Endodermal cell (in vitro differentiated cells): ENCODE measurements at places on chromosomes 4 and X. TPM values are rescaled to one million over a fixed set of nuclear protein-coding genes. Genes with fewer than 3 reads are reported as not detected.
A peak's percentile ranks its signal among the peaks of the same experiment; 100 is the strongest.

- no peak overlapping the region for H3K27ac ChIP-seq
- no peak overlapping the region for H3K4me3 ChIP-seq
- no peaks in the 10 kb centered on the region for H3K27me3 ChIP-seq
- DNase-seq = no peak
These were observed 731.1 kb upstream of the DIAPH2 start for GRCh38 chrX:95953564-95953963.

- peak; percentile 12 for DNase-seq
- no peaks in the 10 kb centered on the region for H3K36me3 ChIP-seq
- H3K27me3 ChIP-seq = peaks cover 26% of the 10 kb centered on the region
These were observed 33.4 kb downstream of the SLC2A9 start for GRCh38 chr4:9987749-9988362.

DNA sequence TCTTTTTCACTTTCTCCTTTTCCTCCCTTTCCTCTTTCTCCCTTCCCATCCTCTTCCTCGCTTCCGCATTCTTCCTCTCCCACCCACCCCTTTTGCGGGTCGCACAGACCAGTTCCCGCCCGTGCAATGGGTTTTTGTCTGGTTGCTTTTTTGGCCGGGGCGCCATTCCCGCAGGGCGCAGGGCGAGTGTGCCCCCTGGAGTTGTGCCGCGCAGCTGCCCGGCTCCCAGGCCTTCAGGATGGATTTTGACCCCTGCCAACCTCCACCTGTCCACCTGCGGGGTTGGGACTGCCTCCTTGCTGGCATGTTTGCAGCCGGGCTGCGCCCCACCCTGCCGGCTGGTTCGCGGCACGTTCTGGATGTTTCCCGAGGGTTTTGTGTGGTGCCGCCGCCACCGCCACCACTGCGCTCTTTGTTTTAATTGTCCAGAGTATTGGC lies 578 bp upstream of the SEL1L3 start:
- no peaks in the 10 kb centered on the region for H3K4me1 ChIP-seq
- peaks cover 50% of the 10 kb centered on the region for H3K27me3 ChIP-seq
- H3K4me3 ChIP-seq = peak overlapping the region; percentile 77
- no peak overlapping the region for H3K27ac ChIP-seq
- H3K36me3 ChIP-seq = no peaks in the 10 kb centered on the region

GRCh38 chr4:140995058-140995457 lies 138.2 kb downstream of the RNF150 start:
- H3K4me3 ChIP-seq = no peak overlapping the region
- no peaks in the 10 kb centered on the region for H3K36me3 ChIP-seq
- H3K27me3 ChIP-seq = no peaks in the 10 kb centered on the region

DNA sequence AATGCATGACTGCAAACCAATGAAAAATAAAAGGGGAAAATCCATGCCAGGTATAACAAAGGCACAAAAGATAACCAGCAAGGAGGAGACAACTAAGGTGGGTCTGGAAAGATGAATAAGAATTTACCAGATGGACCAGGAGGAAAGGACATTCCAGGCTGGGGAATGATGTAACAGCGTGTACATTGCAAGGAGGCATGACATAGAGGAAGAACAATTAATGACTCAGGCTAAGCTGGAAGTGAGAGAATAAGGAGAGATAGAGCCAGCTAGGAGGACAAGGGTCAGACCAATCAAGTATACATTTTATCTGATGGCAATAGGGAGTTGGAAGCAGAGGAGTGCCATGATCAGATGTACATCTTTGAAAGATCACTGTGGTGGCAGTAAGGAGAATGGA lies 57.0 kb downstream of the MTMR8 start:
- H3K4me3 ChIP-seq = no peak overlapping the region
- H3K27me3 ChIP-seq = no peaks in the 10 kb centered on the region
- H3K36me3 ChIP-seq = no peaks in the 10 kb centered on the region
- DNase-seq = no peak

DNA sequence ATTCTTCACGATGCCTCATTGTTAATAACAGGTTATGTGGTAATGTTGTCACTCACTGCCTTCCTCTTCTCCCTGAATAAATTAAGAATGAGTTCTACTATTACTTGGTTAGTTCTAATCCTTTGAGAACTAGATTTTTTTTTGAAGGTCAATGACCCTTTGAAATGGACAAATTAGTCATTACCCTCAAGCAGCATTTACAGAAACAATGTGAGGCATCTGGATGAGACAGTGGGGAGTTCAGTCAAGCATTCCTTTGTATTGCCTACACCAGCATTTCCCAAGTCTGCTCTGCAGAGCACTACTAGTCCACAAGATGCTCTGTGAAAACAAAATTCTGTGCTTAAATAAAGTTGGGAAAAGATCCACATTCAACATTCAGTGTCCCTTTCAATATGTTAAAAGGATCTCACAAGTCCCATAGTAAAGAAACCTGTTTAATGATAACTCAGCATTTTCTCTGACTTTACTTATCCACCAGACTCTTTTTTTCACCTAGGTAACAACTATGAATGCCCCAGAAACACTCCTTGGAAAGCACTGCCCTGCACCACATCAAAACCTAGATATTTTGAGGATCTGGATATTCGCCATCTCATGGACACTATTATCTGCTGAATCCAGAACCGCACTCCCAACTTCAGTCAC lies 60.6 kb downstream of the CHRDL1 start:
- H3K4me1 ChIP-seq = no peaks in the 10 kb centered on the region
- H3K4me3 ChIP-seq = no peak overlapping the region
- no peak for DNase-seq
- H3K27me3 ChIP-seq = no peaks in the 10 kb centered on the region

- DNase-seq = no peak
- no peaks in the 10 kb centered on the region for H3K27me3 ChIP-seq
- no peak overlapping the region for H3K4me3 ChIP-seq
- no peaks in the 10 kb centered on the region for H3K36me3 ChIP-seq
These were observed 237.0 kb downstream of the IDS start for GRCh38 chrX:149267878-149268813.

- no peaks in the 10 kb centered on the region for H3K27me3 ChIP-seq
- no peak overlapping the region for H3K27ac ChIP-seq
- no peak overlapping the region for H3K4me3 ChIP-seq
- peaks cover 4% of the 10 kb centered on the region for H3K4me1 ChIP-seq
- DNase-seq = no peak
These were observed 10.7 kb downstream of the AP1S2 start for GRCh38 chrX:15843960-15844359.

- DNase-seq = no peak
- H3K4me3 ChIP-seq = no peak overlapping the region
- no peaks in the 10 kb centered on the region for H3K36me3 ChIP-seq
- no peak overlapping the region for H3K27ac ChIP-seq
- H3K4me1 ChIP-seq = no peaks in the 10 kb centered on the region
These were observed 22.0 kb upstream of the VEGFC start for GRCh38 chr4:176814770-176815169.

DNA sequence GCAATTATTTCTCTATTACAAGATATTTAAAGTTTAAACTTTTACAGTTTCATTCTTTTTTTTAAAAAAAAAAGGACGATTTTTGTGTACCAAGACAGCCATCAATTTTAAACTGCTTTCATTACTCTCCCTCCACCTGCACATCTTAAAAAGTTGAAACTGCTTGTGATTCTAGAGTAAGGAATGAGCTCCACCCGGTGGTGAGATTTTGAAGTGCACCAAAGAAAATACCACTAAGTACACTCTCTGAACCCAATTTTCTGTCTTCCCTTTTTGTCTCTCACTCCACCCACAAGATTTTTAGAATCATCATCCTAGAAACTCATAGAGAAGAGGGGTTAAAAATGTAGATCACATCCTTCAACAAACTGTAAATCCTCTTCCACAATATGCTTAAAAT lies 91.3 kb upstream of the WDR44 start:
- H3K27ac ChIP-seq = no peak overlapping the region
- DNase-seq = peak; percentile 84
- no peaks in the 10 kb centered on the region for H3K36me3 ChIP-seq
- no peak overlapping the region for H3K4me3 ChIP-seq
- no peaks in the 10 kb centered on the region for H3K27me3 ChIP-seq
- H3K4me1 ChIP-seq = no peaks in the 10 kb centered on the region

GRCh38 chr4:175590205-175590604 lies 221.9 kb downstream of the GPM6A start:
- no peaks in the 10 kb centered on the region for H3K4me1 ChIP-seq
- H3K4me3 ChIP-seq = no peak overlapping the region
- no peaks in the 10 kb centered on the region for H3K27me3 ChIP-seq

DNA sequence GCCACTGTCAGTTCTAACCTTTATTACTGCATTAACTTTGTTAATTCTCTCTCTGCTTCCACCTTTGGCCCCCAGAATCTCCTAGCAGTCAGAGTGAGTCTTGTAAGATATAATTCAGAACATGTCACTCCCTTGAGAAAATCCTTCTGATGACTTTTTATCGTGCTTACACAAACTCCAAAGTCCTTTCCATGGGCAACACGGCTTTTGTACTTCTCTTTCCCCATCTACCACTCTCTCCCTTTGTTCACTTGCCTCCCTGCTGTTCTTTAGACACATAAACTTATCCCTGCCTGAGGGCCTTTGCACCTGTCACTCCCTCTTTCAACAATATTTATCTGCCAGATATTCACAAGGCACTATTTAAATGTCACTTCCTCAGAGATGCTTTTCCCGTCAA lies 64.8 kb downstream of the MAOB start:
- H3K36me3 ChIP-seq = no peaks in the 10 kb centered on the region
- DNase-seq = no peak
- H3K27me3 ChIP-seq = no peaks in the 10 kb centered on the region
- no peak overlapping the region for H3K4me3 ChIP-seq

GRCh38 chrX:57156397-57157049 lies 19.3 kb upstream of the SPIN2A start:
- no peak overlapping the region for H3K27ac ChIP-seq
- H3K4me3 ChIP-seq = no peak overlapping the region
- no peaks in the 10 kb centered on the region for H3K27me3 ChIP-seq
- H3K4me1 ChIP-seq = no peaks in the 10 kb centered on the region
- H3K36me3 ChIP-seq = no peaks in the 10 kb centered on the region
- peak; percentile 80 for DNase-seq

- H3K36me3 ChIP-seq = no peaks in the 10 kb centered on the region
- no peaks in the 10 kb centered on the region for H3K27me3 ChIP-seq
- no peak overlapping the region for H3K27ac ChIP-seq
- peaks cover 11% of the 10 kb centered on the region for H3K4me1 ChIP-seq
These were observed 475.5 kb upstream of the ADGRL3 start for GRCh38 chr4:60724623-60725022.

DNA sequence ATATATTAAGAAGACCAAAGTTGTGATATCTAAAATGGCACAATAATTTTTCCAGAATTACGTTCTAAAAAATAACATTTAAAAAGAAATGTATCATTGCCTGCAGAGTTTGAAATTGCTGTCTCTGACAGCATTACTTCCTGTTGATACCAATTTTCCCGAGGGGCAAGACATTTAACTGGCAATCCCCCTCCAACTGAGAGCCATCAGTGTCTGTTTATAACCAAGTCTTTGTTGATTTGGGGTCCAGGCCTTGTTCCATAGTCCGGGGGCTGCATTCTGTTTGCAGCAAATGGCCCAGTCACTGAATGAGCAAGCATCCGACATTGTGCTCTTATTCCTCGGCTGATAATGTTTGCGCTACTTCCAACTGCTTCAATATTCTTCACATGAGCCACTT lies 231.5 kb downstream of the NAF1 start:
- no peaks in the 10 kb centered on the region for H3K4me1 ChIP-seq
- no peak overlapping the region for H3K4me3 ChIP-seq
- no peak overlapping the region for H3K27ac ChIP-seq
- no peaks in the 10 kb centered on the region for H3K27me3 ChIP-seq
- no peak for DNase-seq

DNA sequence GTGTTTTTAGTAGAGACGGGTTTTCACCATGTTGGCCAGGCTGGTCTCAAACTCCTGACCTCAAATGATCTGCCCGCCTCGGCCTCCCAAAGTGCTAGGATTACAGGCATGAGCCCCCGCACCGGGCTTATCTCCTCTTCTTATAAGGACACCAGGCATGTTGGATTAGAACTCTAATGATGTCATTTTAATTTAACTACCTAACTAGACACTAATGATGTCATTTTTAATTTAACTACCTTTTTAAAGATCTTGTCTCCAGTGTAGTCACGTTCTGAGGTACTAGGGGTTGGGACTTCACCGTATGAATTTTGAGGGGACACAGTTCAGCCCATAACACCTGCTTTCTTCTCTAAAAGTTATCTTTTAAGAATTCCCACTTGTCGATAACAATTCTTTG lies 37.7 kb upstream of the MAGED1 start:
- DNase-seq = no peak
- H3K4me1 ChIP-seq = no peaks in the 10 kb centered on the region
- H3K36me3 ChIP-seq = peaks cover 27% of the 10 kb centered on the region
- no peaks in the 10 kb centered on the region for H3K27me3 ChIP-seq
- no peak overlapping the region for H3K27ac ChIP-seq
- H3K4me3 ChIP-seq = peak overlapping the region; percentile 1

GRCh38 chr4:860561-860960 lies 34.6 kb upstream of the CPLX1 start:
- peaks cover 35% of the 10 kb centered on the region for H3K36me3 ChIP-seq
- H3K4me3 ChIP-seq = no peak overlapping the region
- no peak for DNase-seq
- H3K27me3 ChIP-seq = no peaks in the 10 kb centered on the region
- no peaks in the 10 kb centered on the region for H3K4me1 ChIP-seq

- no peaks in the 10 kb centered on the region for H3K4me1 ChIP-seq
- no peaks in the 10 kb centered on the region for H3K27me3 ChIP-seq
- H3K27ac ChIP-seq = peak overlapping the region; percentile 6
- DNase-seq = no peak
- H3K4me3 ChIP-seq = no peak overlapping the region
- H3K36me3 ChIP-seq = peaks cover 82% of the 10 kb centered on the region
These were observed 42.4 kb upstream of the MSANTD1 start for GRCh38 chr4:3206439-3207100.

DNA sequence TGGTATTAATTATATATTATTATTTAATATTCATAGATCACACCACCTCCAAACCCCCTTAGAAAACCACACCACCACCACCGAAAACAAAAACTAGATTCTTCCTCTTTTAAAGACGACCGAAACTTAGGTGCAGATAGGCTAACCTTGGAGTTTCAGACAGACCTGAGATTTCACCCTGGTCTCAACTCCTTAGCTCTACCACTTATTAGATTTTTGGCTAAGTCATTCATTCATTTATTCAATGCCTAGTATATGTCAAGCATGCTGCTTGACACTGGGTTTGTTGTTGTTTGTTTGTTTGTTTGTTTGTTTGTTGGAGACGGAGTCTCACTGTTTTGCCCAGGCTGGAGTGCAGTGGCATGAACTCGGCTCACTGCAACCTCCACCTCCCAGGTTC lies 9.5 kb upstream of the BMP2K start:
- no peak overlapping the region for H3K27ac ChIP-seq
- no peak overlapping the region for H3K4me3 ChIP-seq
- no peaks in the 10 kb centered on the region for H3K36me3 ChIP-seq
- H3K4me1 ChIP-seq = no peaks in the 10 kb centered on the region
- no peaks in the 10 kb centered on the region for H3K27me3 ChIP-seq

- DNase-seq = no peak
- H3K36me3 ChIP-seq = no peaks in the 10 kb centered on the region
- H3K4me3 ChIP-seq = no peak overlapping the region
- no peaks in the 10 kb centered on the region for H3K4me1 ChIP-seq
These were observed 13.6 kb upstream of the TBC1D14 start for GRCh38 chr4:6896035-6896434.

GRCh38 chr4:95591278-95591677 lies 42.5 kb upstream of the UNC5C start:
- H3K27me3 ChIP-seq = no peaks in the 10 kb centered on the region
- no peak overlapping the region for H3K4me3 ChIP-seq
- no peak for DNase-seq
- H3K27ac ChIP-seq = no peak overlapping the region
- no peaks in the 10 kb centered on the region for H3K4me1 ChIP-seq
- no peaks in the 10 kb centered on the region for H3K36me3 ChIP-seq

FRG2 gene
- not detected in 3 replicates for total RNA-seq

POLR2B gene
- total RNA-seq = 102 and 106 TPM in 2 replicates

MAGEB1 gene
- 0.18 TPM in 1 of 3 replicates, not detected in the others for total RNA-seq

TBC1D19 gene
- total RNA-seq = 6.0 and 7.0 TPM in 2 replicates

MTNR1A gene
- 0.59 to 0.75 TPM (median 0.62 TPM) in 3 replicates for total RNA-seq

HMX1 gene
- not detected in 3 replicates for total RNA-seq

MPP1 gene
- 12.1 to 13.7 TPM (median 13.6 TPM) in 3 replicates for total RNA-seq
